Brain pericyte (primary cell): ENCODE measurements at places on chromosomes 5 and 9.

GRCh38 chr9:88916894-88917293 is 74.4 kb upstream of the S1PR3 start:
- DNase-seq, result no peak

DNA sequence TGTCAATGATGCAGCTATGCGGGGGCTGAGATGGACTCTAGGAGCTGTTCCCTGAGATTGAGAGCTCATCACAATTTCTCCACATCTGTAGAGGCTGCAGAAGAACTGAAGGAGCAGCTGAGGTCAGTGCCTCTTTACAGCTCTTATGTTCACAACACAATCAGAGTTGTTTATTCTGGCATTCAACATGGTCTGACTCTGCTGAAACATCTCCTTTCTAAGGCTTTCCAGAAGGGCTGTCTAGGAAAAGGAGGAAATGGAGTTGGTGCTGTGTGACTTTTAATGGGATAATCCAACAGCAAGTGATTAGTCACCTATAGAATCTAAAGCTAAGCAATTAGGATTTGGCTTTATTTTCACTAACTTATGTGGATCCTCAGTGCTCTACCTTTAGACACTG is 6.0 kb downstream of the POU5F2 start:
- peak; percentile 44 for DNase-seq

- DNase-seq, result no peak
Measured at GRCh38 chr5:58462623-58463230, 2.8 kb upstream of the PLK2 start.

DNA sequence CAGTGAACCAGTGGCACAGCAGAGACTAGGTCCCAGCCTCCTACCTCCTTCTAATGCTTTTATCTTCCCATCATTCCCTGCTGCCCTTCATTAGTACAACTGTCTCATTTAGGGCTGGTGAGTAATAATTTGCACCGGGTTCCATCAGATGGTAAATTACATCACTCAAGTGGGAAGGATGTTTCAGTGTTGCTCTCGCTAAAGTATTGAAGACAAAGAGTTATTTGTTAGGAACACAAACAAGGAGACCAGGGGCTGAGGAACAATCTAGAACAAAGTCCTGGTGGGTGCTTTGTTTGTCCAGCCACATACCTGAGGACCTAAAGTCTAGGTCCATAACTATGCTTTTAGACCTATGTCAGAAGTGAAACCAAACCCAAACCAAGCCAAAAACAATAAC is 52.4 kb downstream of the SEC61B start:
- no peak for DNase-seq

GRCh38 chr9:108109927-108110690 is 620.5 kb upstream of the KLF4 start:
- DNase-seq, result no peak

- DNase-seq, result no peak
Measured at GRCh38 chr5:37933576-37933975, 93.7 kb upstream of the GDNF start.

GRCh38 chr5:34548086-34548403 is 108.1 kb upstream of the RAI14 start:
- DNase-seq, result no peak

DNA sequence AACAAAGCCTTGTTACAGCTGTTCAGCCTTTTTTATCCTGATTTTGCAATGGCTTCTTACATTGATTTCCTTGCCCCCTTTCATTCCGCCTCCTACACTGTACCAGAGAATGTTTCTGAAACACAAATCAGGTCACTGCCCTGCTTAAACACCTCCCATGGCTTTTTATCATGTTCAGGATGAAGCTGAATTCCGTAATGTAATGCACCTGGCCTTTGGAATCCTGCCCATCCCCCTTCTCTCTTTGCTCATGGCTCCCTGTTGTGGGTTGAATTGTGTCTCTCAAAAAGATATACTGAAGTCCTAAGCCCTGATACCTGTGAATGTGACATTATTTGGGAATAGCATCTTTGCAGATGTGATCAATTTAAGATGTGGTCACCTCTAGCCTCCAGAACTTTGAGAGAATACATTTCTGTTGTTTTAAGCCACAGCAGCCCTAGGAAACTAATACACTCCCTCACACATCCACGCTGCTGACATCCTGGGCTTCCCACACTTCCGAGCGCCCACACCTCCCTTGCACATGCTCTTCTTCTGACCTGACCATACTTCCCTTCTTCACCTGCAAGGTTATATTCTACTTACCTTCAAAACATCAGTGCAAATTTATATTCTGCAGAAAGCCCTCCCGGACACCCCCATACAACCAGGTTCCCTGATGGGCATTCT is 101.2 kb downstream of the DNAH5 start:
- DNase-seq, result no peak

GRCh38 chr5:104045987-104046386 is 483.4 kb upstream of the NUDT12 start:
- DNase-seq, result no peak

- DNase-seq, result no peak
Measured at GRCh38 chr5:61304590-61305381, 27.3 kb upstream of the ZSWIM6 start.

DNA sequence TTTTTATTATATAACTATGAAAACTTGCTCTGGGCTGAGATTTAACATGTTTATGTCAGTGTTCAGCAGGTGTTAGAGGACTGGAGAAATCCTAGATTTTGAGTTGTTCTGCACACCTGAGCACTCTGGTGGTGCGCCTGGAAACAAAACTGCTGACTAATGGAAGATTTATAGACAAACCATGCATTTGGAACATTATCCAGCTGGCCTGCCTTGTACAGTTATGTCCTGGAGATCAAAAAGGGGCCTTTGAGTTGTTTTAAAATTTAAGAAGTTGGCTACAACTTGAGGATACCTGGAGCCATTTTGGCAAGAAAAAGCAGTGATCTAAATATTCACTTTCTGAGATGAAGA is 5.7 kb upstream of the ARHGEF28 start:
- DNase-seq, result no peak

- DNase-seq, result no peak
Measured at GRCh38 chr5:151068433-151069197, 12.2 kb downstream of the TNIP1 start.

DNA sequence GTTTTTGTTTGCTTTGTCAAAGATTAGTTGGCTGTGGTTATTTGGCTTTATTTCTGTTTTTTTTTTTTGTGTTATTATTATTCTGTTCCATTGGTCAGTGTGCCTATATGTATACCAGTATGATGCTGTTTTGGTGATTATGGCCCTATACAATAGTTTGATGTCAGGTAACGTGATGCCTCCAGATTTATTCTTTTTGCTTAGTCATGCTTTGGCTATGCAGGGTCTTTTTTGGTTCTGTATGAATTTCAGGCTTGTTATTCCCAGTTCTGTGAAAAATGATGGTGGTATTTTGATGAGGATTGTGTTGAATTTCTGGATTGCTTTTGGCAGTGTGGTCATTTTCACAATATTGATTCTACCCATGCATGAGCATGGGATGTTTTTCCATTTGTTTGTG is 312.8 kb downstream of the TAF11L14 start:
- no peak for DNase-seq

- no peak for DNase-seq
Measured at GRCh38 chr5:150075806-150076205, 10.5 kb downstream of the CSF1R start.

GRCh38 chr5:93673316-93673954 is 68.0 kb downstream of the POU5F2 start:
- no peak for DNase-seq

GRCh38 chr9:16670791-16671190 is 199.7 kb downstream of the BNC2 start:
- DNase-seq, result no peak

- DNase-seq, result no peak
Measured at GRCh38 chr5:154198611-154199230, 8.2 kb downstream of the GALNT10 start.

GRCh38 chr9:94872891-94873511 is 146.5 kb downstream of the AOPEP start:
- DNase-seq, result no peak

GRCh38 chr5:78644129-78644528 is 4.4 kb downstream of the LHFPL2 start:
- no peak for DNase-seq

DNA sequence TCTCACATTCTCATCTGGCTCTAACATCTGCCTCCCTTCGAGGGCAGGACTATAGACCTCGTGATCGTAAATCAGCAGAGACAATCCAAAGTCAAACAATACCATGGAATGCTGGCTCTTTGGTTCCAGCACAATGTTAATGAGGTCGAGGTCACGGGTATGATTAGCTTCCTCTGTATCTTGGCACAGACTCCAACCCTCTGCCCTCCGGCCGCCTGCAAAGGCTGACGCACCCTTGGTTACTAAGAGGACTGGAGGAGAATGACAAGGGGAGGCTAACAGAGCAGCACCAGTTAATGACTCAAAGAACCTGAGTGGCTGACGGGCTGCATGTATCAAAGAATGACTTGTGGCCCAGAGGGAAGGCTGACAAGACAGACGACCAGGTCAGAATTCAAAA is 10.1 kb downstream of the LHFPL2 start:
- no peak for DNase-seq

DNA sequence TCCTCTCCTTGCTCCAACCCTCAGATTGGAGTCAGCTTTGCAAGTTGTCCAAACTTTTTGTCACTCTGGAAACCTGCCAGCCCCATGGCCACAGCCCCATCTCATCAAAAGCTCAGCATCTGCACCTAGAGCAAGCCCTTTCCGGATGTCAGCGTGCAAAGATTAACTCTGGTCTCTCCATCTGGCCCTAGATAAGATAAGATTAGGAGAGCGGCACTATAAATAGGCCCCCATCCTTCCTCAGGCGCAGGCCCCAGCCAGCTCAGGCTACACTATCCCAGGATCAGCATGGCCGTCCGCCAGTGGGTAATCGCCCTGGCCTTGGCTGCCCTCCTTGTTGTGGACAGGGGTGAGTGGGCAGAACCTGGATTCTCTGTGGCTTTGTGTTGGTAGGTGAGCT is at the start of gene SPINK4:
TSS of gene SPINK4 (plus strand) at position 247 of the 400 bp plus-strand sequence. CDS start at position 289, 42 bp downstream.
- no peak for DNase-seq

- no peak for DNase-seq
Measured at GRCh38 chr5:87048156-87048555, 219.5 kb upstream of the RASA1 start.

GRCh38 chr5:118980017-118980416 is 8.3 kb downstream of the DTWD2 start:
- no peak for DNase-seq

GRCh38 chr5:132090107-132090506 is 16.5 kb downstream of the CSF2 start:
- DNase-seq, result peak; percentile 51

DNA sequence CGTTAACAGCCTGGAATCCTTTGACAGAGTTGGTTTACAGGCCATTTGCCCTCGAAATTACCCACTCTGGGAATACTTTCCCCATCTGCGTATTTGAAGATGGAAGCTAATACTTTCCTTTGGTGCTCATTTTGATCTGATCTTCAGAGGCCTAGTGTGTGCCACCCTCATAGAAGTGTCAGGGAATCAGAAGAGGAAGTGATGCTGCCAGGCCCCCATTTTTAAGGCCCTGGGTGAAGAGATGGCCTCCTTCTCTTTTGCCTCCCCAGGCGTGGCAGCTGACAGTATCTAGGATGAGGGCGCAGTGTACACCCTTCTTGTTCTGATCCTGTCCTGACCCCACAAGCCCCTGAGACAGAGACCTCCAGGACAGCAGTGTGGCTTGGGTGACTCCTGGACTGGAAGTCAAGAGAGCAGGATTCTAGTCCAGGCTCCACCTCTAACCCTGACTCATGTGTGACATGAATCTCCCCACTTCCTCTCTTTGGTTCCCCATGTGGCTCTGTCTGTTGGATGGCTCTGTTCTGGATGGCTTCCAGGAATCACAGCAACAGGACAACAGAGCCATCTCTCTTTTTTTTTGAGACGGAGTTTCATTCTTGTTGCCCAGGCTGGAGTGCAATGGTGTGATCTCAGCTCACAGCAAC is 27.8 kb downstream of the CSF1R start:
- DNase-seq, result no peak

DNA sequence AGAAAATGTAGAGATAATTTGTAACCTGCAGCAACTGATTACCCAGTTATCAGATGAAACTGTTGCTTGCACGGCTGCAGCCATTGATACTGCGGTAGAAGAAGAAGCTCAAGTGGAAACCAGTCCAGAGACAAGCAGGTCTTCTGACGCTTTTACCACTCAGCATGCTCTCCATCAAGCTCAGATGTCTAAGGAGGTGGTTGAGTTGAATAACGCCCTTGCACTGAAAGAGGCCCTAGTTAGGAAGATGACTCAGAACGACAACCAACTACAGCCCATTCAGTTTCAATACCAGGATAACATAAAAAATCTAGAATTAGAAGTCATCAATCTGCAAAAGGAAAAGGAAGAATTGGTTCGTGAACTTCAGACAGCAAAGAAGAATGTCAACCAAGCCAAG is 1.7 kb downstream of the KIF4B start:
- DNase-seq, result no peak

DNA sequence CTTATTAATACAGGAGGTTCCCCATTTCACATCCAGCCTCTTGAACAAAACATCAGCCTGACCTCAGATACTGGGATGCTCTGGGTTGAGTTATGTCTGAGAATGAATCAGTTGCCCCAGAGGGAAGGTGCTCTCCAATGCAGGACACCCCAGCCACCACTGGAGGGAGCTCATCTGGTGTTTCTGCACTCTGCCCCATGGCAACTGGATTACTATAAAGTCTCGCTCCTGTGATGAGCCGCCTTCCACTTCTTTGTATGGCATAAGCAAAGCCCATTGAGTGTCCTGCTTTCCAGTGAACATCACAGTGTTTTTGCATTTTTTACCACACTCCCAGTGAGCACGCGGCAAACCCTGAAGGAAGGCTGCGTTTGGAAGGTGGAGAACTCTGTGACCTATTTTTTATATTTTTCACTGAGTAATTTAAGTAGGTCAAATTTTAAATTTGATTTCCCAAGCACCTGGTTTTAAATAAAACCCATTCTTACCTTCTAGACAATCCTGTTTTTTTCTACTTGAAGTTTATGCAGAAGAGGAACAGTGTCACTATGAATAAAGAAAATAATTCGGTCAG is 176.9 kb upstream of the WWC1 start:
- DNase-seq, result no peak

DNA sequence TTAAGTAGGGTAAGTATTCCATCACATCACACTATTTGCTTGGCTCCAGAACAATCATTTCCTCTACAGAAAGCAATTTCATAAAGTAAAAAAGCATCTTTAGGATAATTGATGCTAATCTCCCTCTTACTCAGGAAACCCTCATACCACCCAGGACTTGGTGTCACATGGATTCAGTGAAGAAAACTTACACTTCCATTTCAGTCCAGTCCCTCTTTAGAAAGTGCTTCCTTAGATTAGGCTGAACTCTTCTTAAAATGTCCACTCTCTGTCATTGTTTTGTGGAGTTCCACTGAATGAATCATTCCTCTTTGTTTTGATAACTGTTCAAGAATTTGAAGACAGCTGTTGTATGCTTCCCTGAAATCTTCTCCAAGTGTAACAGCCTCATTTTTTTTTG is 144.0 kb upstream of the ZNF462 start:
- peak; percentile 26 for DNase-seq

GRCh38 chr5:100855937-100856430 is 47.1 kb downstream of the ST8SIA4 start:
- no peak for DNase-seq

- no peak for DNase-seq
Measured at GRCh38 chr5:25006237-25006636, 361.5 kb upstream of the CDH10 start.

GRCh38 chr5:175305251-175305650 is 138.7 kb downstream of the DRD1 start:
- DNase-seq, result no peak
